ENCODE measurements at places on chromosomes 6 and 20. TPM values are rescaled to one million over a fixed set of nuclear protein-coding genes. Genes with fewer than 3 reads are reported as not detected.

GRCh38 chr6:15351631-15352030 lies 105.8 kb downstream of the JARID2 start:
- peaks cover 27% of the 10 kb centered on the region for H3K4me1 ChIP-seq
- H3K4me3 ChIP-seq, result no peak overlapping the region
- H3K27me3 ChIP-seq, result no peaks in the 10 kb centered on the region
- H3K36me3 ChIP-seq, result peaks cover 4% of the 10 kb centered on the region

GRCh38 chr6:73722318-73723060 lies 26.5 kb downstream of the CD109 start:
- no peaks in the 10 kb centered on the region for H3K27me3 ChIP-seq
- H3K4me3 ChIP-seq, result no peak overlapping the region
- no peak overlapping the region for H3K27ac ChIP-seq
- H3K36me3 ChIP-seq, result no peaks in the 10 kb centered on the region

The KIAA0408 gene
- 10.8 TPM for total RNA-seq

DNA sequence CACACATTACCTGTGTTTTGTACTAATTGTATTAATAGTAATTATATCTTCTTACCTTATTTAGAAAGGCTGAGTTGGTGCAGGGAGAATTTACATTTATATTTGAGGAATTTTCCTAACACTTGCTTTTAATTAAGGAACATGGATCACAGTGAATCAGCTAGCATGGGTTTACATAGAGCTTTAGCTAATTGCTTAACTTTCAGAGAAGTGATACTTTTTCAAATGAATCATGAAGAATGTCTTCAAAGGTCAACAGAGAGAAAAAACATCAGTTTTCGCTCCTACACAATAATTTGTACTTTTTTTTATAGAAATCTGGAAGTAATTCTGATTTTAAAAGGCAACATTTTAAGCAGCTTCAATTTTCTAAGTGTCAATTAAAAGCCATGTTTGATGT lies 195.0 kb upstream of the HEY2 start:
- H3K27ac ChIP-seq, result no peak overlapping the region
- H3K4me1 ChIP-seq, result no peaks in the 10 kb centered on the region

DNA sequence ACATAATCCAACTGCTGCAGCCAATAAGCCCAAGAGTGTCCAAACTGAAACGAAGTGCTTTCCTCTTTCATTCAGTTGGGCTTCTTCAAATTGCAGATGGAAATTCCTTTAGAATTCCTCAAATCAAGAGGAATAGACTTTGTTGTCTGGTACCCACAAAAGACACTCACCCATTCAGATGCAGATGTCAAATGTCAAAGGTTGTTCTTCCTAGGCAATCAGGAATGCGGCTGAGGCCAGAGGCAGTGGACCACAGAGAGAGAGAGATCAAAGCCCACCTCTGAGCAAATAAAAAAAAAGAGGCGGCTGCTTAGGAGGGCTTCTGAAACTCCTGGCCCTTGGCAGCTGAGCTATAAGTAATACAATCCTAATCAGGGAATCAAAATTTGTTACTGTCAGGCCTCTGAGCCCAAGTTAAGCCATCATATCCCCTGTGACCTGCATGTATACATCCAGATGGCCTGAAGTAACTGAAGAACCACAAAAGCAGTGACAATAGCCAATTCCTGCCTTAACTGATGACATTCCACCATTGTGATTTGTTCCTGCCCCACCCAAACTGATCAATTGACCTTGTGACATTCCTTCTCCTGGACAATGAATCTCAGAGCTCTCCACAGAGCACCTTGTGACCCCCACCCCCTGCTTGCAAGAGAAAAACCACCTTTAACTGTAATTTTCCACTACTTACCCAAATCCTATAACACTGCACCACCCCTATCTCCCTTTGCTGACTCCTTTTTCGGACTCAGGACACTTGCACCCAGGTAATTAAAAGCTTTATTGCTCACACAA lies 303.0 kb upstream of the GJE1 start:
- H3K36me3 ChIP-seq, result no peaks in the 10 kb centered on the region
- no peak overlapping the region for H3K4me3 ChIP-seq
- peaks cover 4% of the 10 kb centered on the region for H3K4me1 ChIP-seq
- H3K27me3 ChIP-seq, result no peaks in the 10 kb centered on the region
- H3K27ac ChIP-seq, result no peak overlapping the region
